Fibroblast of the conjunctiva (primary cell): ENCODE measurements at places on chromosomes 1 and 21.

DNA sequence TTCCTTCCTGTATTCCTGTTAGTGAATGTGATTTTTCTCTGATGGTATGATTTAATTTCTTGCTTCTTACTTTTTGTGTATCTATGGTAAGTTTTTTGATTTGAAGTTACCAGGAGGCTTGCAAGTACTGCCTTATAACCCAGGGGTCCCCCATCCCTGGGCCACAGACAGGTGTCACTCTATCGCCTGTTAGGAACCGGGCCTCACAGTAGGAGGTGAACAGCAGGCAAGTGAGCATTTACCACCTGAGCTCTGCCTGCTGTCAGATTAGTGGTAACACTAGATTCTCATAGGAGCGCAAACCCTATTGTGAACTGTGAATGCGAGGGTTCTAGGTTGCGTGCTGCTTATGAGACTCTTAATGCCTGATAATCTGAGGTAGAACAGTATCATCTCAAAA is 143.3 kb downstream of the RPS6KC1 start:
- DNase-seq = no peak

DNA sequence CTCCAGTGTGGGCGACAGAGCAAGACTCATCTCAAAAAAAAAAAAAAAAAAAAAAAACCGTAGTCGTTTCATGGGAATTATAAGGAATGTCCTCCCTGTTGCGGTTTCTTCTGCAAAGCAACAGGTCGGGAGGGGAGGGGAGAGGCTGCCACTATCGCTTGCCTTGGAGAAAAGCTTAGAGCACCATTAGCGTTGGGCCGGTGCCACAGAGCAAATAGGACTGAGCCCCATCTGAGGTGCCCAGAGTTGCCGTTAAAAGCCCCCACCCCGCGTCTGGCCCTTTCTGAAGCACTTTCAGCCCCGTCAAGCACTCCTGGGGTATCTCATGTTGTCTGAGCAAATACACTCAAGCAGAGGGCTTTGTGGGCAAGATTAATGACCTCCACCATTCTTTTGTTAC is 2.2 kb downstream of the RIPPLY3 start:
- DNase-seq = no peak

DNA sequence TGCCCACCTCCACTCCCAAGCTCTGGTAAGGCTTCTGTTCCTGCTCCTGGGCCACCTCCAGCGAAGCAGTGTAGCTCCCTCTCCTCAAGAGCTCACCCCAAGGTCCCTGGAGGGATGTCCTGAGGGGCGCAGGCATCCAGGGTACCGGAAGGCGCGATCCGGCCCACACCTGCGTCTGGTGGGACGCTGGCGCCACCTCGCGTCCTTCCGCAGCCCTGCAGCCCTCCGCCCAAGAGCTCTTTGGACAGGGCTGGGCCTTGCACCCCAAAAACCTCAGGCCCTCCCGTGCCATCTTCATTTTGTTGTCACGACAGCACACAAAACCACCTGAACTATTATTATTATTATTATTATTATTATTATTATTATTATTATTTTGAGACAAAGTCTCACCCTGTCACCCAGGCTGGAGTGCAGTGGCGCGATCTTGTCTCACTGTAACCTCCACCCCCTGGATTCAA is 49.2 kb upstream of the PAX7 start:
- no peak for DNase-seq

- no peak for DNase-seq
Measured at GRCh38 chr1:70818401-70818800, 229.2 kb downstream of the PTGER3 start.

DNA sequence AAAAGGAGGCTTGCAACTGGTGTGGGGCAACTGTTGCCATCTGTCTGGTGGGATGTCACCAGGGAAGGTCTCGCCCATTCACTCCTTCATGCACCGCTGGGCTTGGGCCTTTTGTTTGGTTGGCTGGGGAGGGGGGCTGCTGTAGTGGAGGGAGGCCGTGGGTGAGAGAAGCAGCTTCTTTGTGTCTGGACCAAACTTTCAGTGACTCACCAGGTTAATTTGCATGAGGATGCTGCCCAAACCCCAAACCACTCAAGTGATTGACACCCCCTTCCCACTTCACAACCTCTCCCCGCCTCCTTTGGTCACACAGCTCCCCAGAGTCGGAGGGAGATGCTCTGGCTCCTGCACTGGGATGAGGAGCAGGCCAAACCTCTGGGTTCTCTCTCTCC is 19.7 kb downstream of the BTG2 start:
- DNase-seq = no peak

- no peak for DNase-seq
Measured at GRCh38 chr1:116131866-116132605, 20.8 kb downstream of the MAB21L3 start.

- no peak for DNase-seq
Measured at GRCh38 chr1:186798960-186799688, 29.6 kb upstream of the PLA2G4A start.

GRCh38 chr1:240667351-240667750 is 55.4 kb upstream of the GREM2 start:
- DNase-seq = no peak

- no peak for DNase-seq
Measured at GRCh38 chr1:31870086-31870736, 54.4 kb upstream of the SPOCD1 start.

DNA sequence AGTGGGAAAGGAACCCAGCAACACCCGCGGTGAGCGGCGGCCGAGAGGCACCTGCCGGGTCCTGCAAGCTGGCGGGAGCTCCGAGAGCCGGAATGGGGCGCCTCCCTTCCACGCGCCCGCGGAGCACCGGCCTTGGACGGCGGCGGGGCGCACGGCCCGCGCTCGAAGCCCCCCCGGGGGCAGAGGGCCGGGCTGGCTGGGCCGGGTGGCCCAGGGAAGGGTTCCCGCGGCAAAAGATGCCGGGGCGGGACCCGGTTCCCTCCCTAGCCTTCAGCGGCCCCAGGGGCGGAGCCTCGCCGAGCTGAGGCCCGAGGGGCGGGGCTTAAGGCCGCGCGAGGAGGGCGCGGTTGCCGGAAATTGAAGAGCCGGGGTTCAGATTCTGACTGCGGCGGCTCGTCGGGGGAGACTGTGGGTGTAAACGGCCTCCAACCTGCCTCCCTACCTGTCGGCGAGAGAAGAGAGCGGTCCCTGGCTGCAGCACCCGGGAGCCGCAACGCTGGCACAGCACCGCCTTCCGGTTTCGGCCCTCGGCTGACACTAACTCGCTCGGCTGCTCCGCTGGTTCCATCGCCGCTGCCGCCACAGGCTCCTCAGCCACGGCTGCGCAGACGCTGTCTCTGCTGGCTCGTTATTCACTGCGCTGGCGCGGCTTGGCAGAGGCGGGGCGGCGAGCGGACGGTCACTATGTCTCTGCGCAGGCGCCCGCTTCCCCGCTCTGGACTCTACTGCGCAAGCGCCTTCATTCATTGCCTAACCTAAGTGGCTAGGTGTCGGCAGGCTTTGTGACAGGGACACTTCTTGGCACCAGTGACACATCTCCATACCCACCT is at the start of gene RABIF:
TSS of gene RABIF (minus strand) at position 619 of the 830 bp plus-strand sequence. CDS start at position 568, 51 bp downstream.
- peak; percentile 83 for DNase-seq
